ENCODE measurements at places on chromosomes 2 and 18.

DNA sequence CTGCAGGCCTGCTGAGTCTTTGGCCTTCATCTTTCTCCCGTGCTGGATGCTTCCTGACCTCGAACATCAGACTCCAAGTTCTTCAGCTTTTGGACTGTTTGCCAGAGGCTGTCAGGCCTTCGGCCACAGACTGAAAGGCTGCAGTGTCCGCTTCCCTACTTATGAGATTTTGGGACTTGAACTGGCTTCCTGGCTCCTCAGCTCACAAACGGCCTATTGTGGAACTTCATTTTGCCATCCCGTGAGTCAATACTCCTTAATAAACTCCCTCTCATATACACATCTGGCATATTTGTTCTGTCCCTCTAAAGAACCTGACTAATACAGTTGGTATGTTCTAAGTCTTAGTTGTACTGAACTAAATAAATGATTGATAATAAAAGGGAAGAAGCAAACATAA lies 702.8 kb upstream of the LINC00305 start:
- DNase-seq: no peak

DNA sequence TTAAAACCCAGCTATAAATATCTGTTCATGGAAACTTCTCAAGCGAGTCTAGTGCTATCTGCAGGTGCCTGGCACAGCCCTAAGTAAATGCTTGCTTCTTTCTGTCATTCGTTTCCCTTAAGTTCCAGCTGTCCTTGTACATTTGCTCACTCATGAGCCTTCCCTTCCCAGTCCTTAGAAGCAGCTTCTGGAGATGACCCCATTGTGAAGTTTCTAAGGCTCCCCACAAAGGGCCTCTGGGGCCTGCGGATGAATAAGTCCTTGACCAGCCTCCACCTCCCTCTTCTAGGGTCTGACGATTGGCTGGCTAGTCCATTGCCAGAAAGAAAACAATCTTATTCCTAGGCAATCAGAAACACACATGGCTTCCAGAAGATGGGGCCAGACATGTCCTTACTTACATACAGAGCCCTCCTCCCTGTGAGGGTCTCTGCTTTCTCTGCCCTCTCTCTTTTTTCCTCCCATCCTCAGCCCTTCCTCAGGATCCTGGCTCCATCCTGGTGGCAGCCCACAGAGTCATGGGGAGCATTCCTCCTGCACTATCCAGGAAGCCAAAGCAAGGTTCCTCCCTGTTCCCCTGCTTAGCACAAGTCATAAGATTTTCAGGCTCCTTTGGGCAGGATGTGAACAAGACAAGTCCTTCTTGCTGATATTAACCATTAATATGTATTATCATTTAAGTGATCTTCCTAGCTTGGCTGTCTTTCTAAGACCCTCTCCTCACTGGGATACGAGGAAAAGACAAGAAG lies 87.3 kb downstream of the TNFRSF11A start:
- DNase-seq: no peak

DNA sequence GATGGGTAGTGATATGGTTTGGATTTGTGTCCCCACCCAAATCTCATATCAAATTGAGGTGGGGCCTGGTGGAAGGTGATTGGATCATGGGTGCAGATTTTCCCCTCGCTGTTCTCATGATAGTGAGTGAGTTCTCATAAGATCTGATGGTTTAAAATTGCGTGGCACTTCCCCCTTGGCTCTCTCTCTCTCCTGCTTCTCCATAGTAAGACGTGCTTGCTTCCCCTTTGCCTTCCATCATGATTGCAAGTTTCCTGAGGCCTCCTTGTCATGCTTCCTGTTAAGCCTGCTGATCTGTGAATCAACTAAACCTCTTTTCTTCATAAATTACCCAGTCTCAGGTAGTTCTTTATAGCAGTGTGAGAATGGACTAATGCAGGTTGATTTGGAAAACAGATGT lies 223.2 kb upstream of the APCDD1 start:
- no peak for DNase-seq

DNA sequence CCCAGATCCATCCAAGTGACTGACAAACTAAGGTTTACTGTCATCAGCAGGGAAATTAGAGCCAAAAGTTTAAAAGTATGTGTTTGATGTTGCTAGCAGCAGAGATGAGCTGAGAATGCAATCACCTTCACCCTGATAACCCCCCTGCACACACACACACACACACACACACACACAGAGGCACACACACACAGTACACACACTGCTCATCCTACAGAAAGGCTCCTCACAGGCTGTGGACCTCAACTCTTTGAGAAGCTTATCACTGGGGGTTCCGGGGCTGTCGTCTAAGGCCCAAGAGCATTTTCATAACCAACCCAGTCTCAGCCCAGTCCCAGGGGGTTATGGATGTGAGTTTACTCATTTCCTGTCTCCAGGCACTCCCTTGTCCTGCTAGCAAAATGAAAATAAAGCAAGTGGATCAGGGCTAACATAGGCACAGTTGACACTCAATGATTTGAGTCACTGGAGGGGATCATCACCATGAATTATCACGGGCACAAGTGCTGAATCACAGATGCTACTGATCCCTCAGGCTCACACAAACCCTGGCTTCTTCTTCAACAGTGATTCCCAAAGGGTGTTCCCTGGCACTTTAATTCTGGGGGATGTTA lies 76.6 kb downstream of the ALK start:
- DNase-seq: no peak

DNA sequence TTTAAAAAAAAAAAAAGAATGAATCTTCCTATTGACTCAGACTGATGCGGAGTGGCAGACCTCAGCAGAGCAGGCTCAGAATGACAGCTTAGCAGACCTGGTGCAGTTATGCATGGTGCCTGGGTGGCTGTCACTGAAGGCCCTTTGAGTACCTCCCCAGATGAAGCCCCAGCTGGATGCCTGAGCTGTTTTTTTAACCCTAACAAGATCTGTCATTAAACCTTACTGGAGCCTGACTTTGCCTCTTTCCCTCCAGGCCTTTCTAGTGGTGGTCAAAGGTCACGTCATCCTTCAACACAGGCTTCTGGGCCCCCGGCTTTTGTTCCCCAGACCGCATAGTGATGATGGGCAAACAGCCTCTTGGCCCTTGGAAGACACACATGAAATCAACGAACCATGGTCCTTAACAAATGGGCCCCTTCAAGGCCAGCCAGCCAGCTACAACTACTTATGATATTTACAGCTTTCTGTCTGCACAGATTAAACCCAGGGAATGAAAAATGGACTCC lies 138.3 kb upstream of the CYP1B1 start:
- DNase-seq: no peak

GRCh38 chr18:58605027-58606020 lies 23.6 kb downstream of the ALPK2 start:
- DNase-seq: no peak

- DNase-seq: no peak
Observed at GRCh38 chr2:148969659-148970061, 68.8 kb upstream of the LYPD6B start.

GRCh38 chr2:129242269-129242668 lies 737.2 kb upstream of the RAB6C start:
- DNase-seq: no peak

GRCh38 chr2:107393516-107393915 lies 433.2 kb upstream of the RGPD4 start:
- no peak for DNase-seq

- no peak for DNase-seq
Observed at GRCh38 chr2:32423536-32423935, 66.7 kb downstream of the BIRC6 start.

DNA sequence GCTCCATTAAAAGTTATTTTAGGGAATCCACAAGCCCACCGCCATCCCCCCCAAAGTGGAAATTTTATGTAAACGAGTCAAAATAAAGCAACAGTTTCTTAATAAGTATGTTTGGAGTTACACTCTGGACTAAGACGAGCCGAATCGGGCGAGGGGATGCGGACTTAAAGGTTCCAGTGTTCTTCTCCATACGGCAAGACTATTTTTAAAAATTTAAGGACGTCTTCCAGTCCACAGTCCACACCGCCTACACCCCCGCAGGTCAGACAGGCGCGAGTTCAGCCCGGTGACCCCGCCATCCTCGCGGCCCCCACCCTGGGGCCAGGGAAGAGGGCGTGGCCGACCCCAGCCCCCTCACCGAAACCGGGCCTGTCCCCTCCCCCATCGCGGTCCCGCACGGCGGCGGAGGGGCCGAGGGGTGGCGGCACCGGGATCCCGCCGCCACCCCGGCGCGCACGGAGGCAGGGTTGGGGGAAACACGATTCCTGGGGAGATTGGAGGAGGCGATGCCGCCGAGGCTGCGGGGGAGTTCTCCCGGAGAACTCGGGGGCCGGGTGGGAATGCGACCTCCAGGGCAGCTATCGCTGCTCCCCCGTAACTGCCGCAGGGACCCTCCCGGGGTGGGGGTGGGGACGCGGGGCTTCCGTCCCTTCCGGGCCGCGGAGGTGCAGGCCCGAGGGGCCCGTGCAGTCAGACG lies 24.5 kb upstream of the SMAD7 start:
- peak; percentile 73 for DNase-seq

Measured in right cardiac atrium (tissue), 5 donors.